ENCODE measurements at places on chromosomes 1 and 21.

- no peak for DNase-seq
Measured at GRCh38 chr1:34746101-34746500, 8.7 kb upstream of the GJB5 start.

GRCh38 chr1:185441605-185442004 is 124.6 kb upstream of the IVNS1ABP start:
- DNase-seq: no peak

DNA sequence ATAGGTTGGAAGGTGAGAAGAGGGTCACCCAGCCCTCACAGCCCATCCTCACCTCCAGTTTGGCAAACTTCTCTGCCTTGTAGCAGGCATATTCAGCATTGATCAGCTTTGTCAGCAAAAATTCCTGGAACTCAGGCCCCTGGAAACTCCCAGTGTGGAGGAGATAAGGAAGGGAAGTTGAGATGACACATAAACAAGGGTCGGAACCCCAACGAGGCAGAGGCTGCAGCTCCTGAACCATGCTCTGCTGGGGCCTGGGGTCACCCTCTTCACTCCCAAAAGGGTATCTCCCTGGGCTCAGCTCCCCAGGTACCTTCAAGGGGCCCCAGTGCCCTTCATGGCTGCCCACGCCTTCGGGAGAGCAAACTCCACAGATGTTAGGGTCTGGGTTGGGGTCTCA is 60.4 kb downstream of the RAP1GAP start:
- DNase-seq: no peak

DNA sequence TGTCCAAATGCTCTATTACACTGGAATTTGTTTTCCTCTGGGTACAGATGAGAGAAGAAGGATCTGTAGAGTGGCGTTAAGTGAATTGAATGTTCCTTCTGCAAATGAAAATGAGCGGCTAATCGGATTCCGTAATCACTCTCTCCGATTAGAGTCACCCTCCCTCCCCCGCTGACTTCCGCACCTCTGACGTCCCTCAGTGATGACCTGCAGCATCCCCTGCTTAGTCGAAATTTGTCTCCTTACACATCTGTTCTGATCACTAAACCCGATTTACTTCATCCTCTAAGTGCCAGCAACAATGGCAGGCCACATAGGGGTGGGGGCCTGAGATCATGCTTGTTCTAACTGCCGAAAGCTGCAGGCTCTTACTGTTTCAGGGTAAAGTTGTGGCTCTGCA is 378.7 kb downstream of the SEC16B start:
- no peak for DNase-seq

DNA sequence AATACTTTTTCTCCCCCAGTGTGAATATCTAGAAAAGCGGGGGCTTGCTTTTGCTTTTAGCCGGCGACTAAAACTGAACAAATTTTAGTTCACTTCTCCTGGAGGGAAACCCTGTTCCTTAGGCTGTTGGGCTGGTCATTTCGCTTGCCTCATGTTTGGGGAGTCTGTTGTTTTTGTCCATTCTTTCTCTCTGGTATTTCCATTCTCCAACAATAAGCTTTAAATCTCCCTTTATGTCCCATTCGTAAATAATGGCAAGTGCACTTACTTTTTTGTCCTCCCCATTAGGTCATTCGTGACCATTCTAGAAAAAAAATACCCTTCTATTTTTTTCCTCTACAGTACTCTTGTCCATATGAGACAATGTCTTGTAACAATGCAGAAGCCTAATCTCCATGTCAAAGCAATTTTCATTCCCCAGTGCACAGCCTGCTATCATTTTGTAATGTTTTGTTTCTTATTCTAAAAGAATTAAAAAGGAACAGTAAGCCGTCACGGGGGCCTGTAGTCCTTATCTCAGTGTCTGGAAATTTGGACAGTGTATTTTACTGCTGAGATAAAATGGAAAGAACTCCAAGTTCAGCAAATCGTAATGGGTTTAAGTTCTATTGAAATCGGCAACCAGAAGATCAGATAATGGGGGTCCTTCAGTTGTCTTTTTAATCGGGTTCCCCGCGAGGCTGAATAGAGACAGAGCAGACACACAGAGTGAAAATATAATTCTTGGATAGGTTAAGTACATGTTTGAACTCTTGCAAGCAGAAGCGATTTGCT is 21.8 kb downstream of the PROX1 start:
- no peak for DNase-seq

GRCh38 chr1:201531551-201532425 is 7.1 kb upstream of the NAV1 start:
- DNase-seq: no peak

DNA sequence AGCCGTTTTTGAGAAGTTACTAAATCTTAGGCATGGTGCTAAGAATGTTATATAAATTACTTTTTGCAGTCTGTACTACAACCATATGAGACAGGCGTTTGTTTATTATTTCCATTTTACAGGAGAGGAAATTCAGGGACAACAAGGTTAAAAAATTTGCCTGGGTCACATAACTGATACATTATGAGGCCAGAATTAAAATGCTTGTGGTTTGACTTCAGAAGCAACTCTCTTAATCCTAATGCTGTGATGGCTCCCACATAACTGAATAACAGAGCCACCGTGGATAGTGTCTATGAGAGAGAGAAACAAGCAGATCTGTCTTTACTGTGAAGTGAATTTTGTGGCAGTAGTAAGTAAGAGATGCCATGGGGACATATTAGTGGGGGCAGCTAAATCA is 184.9 kb downstream of the NCAM2 start:
- no peak for DNase-seq

DNA sequence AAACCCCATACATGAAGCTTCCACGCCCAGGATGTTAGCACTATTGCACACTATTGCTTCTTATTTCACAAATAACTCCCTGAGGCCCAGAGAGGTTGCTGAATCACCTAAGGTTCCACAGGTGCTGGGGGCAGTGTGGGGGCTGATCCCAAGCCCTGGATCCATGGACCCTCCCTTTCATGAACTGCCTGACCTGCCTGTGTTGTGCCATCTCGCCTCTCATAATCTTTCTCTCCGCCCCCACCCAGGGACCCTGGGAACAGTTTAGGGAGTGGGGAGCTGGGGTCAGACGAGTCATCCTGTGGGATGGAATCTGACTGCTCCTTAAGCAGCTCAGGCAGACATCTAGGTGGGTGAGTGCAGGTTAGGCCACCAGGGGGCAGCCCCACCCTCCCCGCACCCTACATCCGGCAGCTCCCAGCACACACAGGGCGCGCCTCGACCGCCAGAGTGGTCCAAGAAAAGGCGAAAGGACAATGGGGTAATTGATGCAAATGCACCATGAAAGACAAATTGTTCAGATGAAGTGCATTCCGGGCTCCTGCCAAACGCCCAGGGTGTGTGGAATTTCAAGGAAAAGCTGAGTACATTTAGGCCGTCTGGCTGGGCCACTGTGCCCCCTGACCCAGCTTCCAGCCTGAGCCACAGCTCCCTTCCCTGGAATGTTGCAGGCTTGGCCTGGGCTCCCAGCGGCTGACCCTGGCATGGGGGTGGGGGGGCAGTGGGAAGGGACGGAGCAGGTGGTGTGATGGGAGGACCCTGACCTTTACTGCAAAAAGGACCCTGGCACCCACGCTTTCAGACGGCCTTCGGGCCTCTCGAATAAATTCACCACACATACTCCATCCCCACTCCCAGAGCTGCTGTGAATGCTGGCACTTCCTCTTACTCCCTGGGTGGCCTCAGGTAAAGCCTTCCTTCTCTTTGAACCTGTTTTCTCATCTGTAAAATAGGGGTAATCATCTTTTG is 20.8 kb downstream of the PHLDA3 start:
- DNase-seq: no peak

DNA sequence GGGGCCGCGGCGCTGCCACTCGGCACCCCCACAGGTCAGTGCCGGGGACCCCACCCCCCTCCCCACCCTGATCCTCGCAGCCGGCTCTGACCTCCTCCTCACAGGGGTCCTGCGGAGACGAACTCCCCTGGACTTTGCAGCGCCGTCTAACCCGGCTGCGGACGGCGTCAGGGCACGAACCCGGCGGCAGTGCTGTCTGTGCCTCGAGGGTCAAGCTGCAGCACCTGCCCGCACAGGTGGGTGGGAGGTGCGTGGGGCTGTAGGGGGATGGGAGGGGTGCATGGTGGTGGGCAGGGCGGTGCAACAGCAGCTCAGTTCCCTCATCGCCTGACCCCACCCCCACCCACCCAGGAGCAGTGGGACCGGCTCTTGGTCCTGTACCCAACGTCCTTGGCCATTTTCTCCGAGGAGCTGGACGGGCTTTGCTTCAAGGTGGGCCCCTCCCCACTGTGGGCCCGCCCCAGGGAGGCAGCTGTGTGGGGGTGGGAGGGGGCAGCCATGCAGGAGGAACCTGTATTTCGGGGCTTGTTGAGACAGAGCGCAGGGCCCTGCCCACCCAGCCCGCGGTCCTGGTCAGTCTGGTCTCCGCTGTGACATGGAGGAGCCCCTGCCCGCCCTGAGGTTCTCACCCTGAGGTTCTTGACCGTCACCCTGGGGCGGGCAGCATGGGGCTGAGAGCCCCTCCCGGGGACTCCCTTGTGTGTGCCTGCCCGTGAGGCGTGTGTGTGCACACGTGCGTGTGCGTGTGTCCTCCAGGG is 4.9 kb downstream of the PLEKHN1 start:
- no peak for DNase-seq

- DNase-seq: no peak
Measured at GRCh38 chr1:207055386-207056001, 2.4 kb downstream of the PFKFB2 start.

All from NCI-H446 treated with DMSO at 0.1 percent for 48 hours (cell line).